NCI-H1417 treated with DMSO at 0.1 percent for 48 hours (cell line): ENCODE measurements at places on chromosomes 4 and X.

GRCh38 chr4:40334591-40335524 is at the start of gene CHRNA9:
CHRNA9 (plus strand) TSS chr4:40335333; CDS start chr4:40335468, 135 bp downstream.
- DNase-seq = no peak

- no peak for DNase-seq
Measured at GRCh38 chr4:80197601-80198440, 518 bp downstream of the PRDM8 start.

- DNase-seq = no peak
Measured at GRCh38 chr4:186920483-186920882, 196.8 kb upstream of the FAT1 start.

DNA sequence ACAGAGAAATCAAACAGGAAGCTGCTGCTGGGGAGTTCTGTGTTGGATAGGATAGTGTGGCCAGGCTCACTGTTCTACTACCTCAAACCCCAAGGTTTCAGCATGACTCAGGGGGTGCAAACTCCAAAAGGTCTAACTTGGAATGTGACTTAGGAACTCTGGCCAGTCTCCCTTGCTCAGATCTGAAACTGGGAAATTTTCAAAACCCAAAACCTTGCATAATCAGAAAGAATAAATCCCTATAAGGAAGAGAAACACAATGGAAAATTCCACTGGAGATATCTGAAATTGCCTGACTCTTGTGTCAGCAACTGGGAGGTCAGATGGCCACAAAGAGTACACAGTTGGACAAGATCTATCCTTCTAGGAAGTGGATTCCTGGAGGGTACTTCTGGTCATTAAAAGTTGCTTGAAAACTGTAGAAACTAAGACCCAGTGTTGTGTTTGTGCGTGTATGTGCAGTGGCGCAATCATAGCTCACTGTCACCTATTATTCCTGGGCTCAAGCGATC is 58.0 kb downstream of the PPEF2 start:
- DNase-seq = no peak

DNA sequence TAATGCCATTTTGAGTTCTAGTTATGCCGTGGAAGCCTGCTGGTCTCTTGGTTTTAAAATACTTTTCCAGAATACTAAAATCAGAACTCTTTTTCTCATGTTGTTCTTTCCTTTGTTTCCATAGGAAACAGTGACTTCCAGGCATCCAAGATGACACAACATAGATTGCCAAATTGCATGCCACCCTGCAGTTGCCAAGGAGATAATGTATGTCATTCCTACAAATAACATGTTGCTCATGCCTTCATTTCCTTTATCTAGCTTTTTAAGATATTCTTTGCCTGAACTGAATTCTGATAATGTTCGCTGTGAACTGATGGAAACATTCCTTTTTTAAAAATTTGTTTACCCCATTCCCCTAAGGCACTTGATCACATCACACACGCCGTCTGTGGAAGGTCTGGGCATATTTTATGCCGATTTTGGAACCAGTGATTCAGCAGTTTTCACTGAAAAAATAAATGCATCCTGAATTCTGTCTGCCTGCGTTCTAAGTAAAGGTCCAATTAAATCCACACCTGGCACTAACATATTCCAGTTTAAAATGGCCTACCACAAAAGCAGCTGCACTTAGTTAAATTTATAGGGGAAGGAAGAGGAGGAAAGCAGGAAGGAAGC is 38.0 kb upstream of the COX7B2 start:
- no peak for DNase-seq

GRCh38 chr4:95304898-95305297 is 243.9 kb downstream of the UNC5C start:
- no peak for DNase-seq

GRCh38 chr4:139951021-139951420 is 203.0 kb downstream of the MAML3 start:
- no peak for DNase-seq

- DNase-seq = no peak
Measured at GRCh38 chr4:183072176-183072575, 26.9 kb upstream of the WWC2 start.

DNA sequence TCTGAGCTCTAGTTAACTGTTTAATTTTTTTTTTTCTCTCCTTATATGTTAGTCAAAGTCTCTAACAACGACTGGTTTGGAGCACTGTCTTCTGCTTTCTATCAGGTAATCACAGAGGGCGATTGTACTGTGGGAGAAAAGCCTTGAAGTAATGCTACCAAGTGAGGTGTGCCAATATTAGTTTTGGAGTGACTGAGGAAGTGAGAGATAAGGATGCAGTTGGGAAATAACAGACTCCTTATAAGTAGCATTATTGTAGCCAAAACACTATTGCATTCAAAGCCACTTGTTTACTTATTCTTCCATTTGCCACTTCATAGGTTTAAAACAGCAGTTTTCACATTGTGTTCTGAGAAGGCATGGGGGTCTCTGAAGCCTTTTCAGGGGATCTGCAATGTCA is 79.1 kb upstream of the SLC6A14 start:
- DNase-seq = no peak

GRCh38 chrX:115602729-115603389 is 41.9 kb downstream of the PLS3 start:
- DNase-seq = no peak

GRCh38 chrX:86039625-86040568 is 7.5 kb downstream of the CHM start:
- no peak for DNase-seq

- no peak for DNase-seq
Measured at GRCh38 chrX:12877386-12877785, 10.5 kb downstream of the TLR7 start.

- peak; percentile 6 for DNase-seq
Measured at GRCh38 chr4:26410385-26411293, 79.6 kb downstream of the CCKAR start.

GRCh38 chrX:46866726-46867125 is 29.9 kb downstream of the RP2 start:
- no peak for DNase-seq

GRCh38 chrX:46381630-46382029 is 163.6 kb downstream of the ZNF674 start:
- no peak for DNase-seq

DNA sequence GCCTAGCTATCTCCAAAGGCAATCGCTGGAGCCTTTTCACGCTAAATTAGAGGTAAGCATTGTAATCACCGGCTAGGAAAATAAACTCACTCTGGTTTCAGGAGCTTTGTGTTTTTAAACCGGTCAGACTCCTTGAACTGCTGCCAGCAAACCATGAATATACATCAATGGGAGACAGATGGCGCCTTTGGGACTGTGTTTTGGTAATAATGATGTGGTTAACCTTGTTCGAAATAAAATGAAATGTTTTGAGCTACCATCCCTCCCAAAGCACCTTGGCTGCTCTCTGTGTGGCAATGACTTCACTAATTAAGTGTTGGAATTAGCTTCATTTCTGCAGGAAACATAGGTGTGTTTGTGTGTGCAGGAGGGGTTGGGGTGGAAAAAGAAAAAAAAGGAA is 65.3 kb downstream of the CLNK start:
- DNase-seq = peak; percentile 69

DNA sequence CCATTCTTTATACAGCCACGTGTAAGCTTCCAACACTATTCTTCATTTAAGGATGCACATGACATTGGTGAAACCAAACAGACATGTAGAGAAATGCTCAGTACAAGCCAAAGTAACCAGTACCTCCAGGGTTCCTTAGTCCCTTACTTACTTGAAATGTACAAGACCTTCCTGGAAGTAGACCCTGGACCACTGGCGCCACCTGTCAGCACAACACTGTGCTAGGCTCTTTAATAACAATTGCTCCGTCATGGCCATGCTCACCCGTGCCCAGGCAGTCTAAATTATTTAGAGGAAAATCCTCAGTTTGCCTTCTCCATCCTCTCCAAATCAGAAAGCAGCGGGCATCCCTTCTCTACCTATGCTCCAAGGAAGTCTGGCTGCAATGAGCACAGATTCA is 52.7 kb downstream of the ADGRA3 start:
- no peak for DNase-seq

DNA sequence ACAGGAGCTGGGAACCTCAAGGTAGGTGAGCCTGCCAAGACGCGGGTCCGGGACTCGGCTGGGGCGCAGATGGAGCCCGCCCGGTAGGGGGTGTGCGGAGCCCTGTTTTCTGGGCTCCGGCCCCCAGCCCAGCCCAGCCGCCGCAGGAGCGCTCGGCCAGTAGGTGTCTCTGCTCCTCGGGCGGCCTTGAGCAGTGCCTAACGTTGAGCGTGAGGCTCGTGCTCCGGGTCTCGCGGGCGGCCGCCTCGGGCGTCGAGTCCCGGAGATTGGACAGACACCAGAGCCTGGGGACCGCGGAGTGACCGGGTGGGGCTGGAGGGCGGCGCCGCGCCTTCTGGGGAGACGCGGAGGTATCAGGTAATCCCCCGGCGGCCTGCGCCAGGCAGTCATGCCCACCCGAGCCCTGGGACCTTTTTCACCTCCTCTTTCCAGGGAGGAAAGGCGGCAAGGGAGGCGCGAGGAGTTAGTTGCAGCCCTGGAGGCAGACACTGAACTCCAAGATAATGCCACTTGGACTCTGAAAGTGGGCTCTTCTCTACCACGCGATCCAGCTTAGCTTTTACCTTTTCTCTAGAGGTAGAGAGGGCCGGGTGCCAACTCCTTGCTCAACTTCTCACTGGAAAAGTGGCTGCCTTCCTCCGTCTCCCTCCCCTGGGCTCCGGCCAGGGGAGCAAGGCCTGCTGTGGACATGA is 14.5 kb upstream of the FGG start:
- DNase-seq = no peak
